ENCODE measurements at places on chromosomes 2 and 18.

- no peak for DNase-seq
These were observed 270.1 kb downstream of the CD226 start for GRCh38 chr18:69677595-69677994.

DNA sequence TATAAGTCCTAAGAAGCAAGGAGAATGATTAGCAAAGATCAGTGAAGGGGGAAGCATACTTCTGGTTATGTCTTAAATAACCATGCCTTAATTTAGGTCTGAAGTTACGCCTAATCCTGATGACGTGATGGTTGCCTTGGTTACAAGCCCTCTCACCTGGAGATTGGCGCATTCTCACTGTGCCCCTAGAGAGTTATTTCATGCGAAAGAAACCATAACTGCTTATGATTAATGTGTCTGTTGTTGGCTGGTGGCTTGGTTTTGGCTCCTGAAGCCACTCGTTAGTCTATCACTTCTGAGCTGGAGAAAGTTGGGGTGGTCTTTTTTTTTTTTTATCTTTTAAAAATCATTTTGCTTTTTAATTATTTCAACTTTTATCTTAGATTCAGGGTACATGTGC lies 47.0 kb downstream of the TNFRSF11A start:
- DNase-seq = no peak

DNA sequence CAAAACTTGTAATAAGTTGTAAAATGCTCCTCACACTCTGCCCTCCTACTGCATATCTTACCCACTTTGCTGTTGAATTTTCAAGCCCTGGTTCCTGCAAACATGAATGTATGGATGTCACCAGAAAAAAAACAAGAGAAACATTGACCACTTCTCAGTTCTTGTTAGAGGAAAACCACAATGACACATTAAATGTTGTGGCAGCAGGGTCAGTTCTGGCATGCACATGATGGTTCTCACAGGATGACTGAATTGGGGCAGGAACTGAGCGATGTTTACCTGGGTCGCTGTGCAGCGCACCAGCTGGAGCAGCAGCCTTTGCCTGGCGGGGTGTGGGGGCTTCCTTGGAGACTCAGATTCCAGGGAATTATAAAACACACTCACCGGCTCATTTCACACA lies 14.0 kb upstream of the PRKCE start:
- DNase-seq = no peak

DNA sequence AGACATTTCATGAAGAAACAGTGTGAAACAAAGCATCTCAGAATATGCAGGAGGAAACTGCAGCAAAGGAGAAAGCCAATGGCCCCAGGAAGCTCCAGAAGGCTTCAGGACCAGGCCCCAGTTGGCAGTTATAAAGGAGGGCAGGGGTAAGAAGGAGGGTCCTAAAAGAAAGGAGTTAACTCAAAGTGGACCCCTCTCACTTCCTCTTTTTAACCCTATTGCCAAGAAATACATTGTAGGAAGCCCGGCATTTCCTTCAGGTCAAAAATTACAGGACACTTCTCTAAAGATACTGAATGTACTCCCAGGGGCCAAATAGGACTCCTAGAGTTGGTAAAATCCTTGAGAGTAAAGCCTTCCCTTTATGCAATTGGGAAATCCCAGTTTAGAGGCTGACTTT lies 77.1 kb upstream of the TGFA start:
- no peak for DNase-seq

GRCh38 chr2:136132825-136133155 lies 14.8 kb upstream of the CXCR4 start:
- no peak for DNase-seq

DNA sequence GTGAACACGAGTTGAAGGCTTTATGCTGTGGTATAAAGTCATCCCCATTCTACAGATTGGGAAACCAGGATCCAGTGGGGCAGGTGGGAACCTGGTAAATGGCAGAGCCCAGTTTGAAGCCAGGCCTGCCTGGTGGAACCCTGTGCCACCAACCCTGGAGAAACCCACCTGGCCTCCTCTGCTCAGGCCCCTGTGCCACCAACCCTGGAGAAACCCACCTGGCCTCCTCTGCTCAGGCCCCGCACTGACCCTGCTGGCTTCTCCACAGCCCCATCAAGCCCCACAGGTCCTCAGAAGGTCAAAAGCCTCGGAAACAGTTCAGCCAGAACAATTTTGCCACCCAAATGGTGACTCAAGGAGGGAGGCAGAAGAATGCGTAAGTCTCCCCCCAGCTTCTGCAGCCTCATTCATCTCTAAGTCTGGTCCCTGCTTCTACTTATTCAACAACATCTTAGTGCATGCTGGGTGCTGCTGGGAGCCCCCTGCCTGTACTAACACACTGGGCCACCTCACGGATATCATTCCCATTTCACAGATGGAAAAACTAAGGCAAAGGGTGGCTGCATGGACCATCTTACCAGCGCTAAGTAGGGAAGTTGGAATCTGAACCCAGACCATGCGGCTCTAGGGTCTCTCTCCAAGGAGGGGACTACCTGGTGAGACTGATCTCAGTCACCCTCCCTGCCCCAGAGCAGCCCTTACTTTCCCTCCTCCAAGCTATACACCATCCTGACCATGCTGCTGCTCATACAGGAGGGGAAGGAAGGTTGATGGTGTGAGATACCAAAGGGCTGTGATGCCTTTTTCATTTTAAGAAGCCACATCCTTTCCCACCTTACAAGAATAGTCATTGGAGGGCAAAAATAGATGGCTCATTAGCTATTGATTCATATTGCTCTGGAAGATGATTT lies 93.7 kb upstream of the ID2 start:
- no peak for DNase-seq

- DNase-seq = no peak
These were observed 58.1 kb downstream of the SKA1 start for GRCh38 chr18:50432915-50433314.

DNA sequence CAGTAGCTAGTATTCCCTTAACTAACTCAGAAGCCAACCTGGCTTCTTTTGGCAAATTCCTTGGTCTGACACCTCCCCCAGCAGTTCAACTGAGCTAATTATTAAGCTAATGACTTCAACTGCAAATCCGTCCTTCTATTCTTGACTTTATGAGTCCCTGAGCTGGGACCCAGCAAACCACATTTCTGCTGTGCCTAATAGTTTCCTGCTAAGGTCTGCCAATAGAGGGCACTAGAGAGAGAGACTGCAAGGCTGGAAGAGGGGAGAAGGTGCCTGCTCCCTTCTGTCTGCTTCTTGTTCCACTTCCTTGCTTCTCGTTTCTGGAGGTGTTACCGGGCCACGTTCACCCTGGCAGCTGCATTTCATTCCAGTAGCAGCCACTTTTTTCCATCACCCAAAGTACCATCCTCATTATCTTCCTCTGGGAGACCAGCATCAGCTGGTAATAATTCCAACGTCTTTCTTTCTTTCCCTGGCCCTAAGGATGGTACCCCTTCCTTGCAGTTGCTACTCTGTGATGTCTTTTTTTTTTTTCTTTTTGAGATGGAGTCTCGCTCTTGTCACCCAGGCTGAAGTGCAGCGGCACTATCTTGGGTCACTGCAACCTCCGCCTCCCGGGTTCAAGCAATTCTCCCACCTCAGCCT lies 352.0 kb downstream of the TNS1 start:
- DNase-seq = no peak

- no peak for DNase-seq
These were observed at the start of gene ERMN for GRCh38 chr2:157325786-157326185. Gene ERMN, minus strand, starts transcription at chr2:157325824. Its CDS starts 182 bp downstream, at chr2:157325642.

- DNase-seq = no peak
These were observed 670 bp downstream of the KCNIP3 start for GRCh38 chr2:95297639-95298395.

- DNase-seq = no peak
These were observed 73.9 kb upstream of the TAF1B start for GRCh38 chr2:9769171-9770005.

GRCh38 chr2:232876161-232876977 lies 6.3 kb downstream of the SNORC start:
- DNase-seq = peak; percentile 14

Data from stimulated activated CD4-positive, alpha-beta T cell treated with anti-CD3 and anti-CD28 coated beads, TNF-alpha, amount 100 ng/mL, for 1 hour (primary cell).